Astrocyte of the spinal cord (primary cell): ENCODE measurements at places on chromosomes 5 and 9.

- no peak for DNase-seq
These were observed 307.6 kb downstream of the PJA2 start for GRCh38 chr5:109102096-109102690.

DNA sequence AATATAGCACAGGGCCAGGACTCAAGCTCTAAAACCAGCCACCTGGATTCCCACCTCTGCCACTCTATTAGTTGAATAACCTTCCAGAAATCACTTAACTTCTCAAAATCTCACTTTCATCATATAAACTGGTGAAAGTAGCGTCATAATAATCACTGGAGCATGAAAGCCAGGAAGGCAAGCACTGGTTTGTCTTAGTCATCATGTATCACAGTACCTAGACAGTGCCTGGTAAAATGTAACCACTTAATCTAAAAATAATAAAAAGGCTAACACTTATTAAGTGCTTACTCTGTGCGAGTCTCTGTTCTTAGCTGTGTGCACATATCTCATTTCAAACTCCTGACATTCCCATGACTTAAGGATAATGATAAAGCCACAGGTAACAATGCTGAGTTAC lies 109.4 kb downstream of the ASTN2 start:
- no peak for DNase-seq

DNA sequence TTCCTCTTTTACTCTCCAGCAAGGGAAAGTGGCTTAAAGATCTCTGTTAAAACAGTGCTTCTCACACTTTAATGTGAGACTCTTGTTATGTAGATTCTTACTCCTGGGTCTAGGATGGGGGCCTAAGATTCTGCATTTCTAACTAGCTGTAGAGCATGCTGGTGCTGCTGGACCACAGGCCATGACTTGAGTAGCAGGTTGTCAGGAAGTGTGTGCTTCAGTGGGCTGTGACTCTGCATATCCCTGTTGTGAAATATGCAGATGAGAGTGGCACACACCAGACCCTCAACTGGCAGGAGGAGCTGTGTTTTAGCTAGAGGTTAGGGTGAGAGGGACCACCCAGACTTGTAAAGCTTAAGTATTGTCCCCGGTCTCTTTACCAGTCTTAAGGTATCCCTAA lies 191.1 kb upstream of the DMRT1 start:
- DNase-seq, result no peak

DNA sequence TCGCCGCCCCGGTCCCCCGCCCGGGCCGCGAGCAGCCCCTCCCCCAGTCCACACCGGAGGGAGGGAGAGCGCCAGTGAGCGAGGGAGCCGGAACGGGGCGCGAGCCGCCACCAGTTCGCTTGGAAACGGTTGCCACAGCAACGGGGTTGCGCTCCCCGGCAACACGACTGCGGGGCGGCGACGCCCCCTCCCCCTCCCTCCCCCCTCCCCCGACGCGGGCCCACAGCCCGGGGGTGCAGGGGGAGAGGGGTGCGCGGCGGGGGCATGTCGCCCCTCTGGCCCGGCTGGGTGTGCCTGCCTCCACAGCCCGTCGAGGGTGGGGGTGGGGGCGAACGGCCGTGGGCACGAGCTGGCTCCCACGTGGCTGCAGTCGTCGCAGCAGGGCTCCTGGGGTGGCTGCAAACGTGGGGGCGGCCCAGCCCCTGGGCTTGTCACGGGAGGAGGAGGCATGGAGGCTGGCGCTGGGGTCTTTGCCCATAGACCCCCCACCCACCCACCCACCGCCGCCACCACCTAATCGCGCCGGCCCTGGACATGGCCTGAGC lies 524 bp downstream of the PRR7 start:
- no peak for DNase-seq

- DNase-seq, result no peak
These were observed 643.6 kb upstream of the RORB start for GRCh38 chr9:73853549-73853948.

DNA sequence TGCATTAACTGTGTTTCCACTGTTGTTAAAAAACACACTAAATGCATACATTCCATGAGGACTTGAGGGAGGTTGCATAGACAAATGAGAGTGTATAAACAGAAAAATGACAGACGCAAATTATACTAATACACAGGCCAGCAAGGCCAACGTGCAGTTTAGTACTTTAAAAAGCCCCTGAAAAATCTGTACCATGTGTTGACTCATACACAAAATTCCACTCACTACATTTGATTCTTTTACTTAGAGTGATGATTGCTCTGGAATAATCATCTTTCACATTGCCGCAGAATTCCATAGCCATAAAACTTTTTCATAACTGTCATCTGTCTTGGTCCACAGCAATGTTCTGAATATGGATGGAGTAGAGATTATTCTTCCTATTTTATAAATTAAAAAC lies 215.7 kb downstream of the FAM114A2 start:
- no peak for DNase-seq

DNA sequence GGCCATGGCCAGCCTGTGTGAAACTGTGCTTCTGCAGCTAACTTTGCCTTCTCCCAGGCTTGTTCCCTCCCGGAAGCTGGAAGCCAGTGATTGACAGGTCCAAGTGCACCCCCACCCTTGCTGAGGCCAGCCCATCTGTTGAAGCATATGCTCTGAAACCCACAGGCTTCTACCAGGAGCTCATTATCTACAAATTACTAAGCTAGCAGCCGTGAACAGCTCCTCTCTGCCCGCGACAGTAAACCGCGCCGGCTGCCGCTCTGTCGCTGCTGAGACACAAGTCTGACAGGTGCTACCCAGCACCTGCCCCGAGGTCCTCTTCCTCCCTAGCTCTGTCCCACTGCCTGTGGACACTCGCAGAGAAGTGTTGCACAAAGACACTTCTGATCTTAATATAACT lies 490.9 kb downstream of the GADD45G start:
- DNase-seq, result no peak

- no peak for DNase-seq
These were observed 45.3 kb upstream of the ISOC1 start for GRCh38 chr5:129049126-129049799.

DNA sequence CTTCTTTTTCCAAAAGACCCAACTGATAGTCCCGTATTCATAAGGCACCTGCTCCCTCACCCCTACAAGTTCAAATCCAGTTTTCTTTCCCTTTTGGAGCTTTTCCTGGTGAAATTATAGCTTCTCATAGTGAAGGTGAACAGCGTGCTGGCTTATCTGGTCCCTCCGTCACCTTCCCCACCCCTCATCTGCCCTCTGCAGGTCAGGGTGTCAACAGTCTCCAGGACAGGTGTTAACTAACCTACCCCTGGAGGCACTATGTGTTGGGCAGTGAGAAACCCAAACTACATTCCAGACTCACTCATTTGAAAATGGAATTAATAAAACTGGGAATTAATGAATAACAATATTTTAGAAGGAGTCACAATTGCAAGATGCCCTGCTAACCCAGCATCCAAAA lies 109.0 kb upstream of the TAS2R1 start:
- DNase-seq, result no peak

GRCh38 chr5:111142932-111143331 lies 50.8 kb downstream of the WDR36 start:
- DNase-seq, result no peak

DNA sequence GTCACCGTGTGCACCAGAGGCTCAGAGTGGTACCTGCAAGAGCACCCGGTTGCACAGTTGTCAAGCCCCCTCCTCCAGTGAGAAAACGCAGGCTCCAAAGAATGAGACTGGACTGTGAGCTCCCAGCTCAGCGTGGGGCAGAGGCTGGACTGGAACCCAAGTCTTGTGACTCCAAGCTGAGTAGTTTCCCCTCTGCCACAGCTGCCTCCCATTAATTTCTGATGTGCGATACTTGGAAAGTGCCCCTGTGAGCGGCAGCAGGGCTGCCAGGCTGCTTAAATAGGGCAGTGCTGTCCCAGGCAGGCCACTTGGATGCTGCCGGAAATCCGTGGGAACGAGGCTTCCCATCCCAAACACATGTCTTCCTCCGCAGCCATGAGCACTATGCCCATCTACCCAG lies 62.2 kb upstream of the ANGPTL2 start:
- DNase-seq, result no peak

DNA sequence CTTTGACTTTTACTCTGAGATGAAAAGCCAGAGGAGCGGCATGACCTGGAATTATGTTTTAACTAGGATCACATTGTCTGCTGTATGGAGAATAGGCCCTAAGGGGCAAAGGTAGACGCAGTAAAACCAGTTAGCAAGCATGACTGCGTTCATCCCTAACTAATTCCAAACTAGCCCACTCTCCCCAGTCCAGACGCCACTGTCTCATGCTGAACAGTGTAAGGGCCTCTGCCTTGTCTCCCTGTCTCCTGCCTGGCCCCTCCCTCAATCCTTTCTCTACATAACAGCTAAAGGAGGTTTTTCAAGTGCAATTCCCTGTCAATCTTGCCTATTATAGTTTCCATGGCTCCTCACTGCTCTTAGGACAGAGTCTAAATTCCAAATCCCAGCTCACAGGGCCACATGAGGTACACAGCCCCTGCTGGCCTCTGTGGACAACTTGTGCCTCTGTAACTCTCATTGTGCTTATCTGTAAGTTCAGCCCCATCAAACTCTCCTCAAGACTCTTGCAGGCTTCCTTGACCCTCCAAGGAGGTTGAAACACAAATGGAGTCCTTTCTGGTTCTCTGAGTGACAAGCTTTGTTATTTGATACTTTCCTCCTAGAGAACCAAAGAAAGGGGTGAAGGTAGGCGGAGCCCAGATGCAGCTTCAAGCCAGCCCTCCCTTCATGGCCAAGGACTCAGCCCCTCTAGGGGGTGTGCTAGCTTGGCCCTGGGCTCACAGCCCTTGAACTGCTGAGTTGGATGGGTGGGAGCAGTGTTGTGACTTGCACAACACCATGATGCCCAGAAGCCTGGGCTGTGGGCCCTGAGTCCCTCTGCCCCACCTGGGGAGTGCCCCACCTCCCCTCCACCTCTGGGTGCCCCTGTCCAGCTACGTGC lies 16.0 kb upstream of the SLC22A4 start:
- DNase-seq, result no peak
